ENCODE measurements at places on chromosomes 1 and 21. TPM values are rescaled to one million over a fixed set of nuclear protein-coding genes. Genes with fewer than 3 reads are reported as not detected.

Gene SLAMF7
- total RNA-seq = not detected

Gene MGST3
- 174 TPM for total RNA-seq

Gene PGLYRP3
- not detected for total RNA-seq

Gene NBPF12
- total RNA-seq = 1.6 TPM

Gene LRRC39
- total RNA-seq = 0.15 TPM

Gene SCMH1
- total RNA-seq = 15.8 TPM

Gene PTCH2
- total RNA-seq = under 0.01 TPM

Gene F13B
- not detected for total RNA-seq

Gene SLFNL1
- under 0.01 TPM for total RNA-seq

Gene SLC22A15
- 0.30 TPM for total RNA-seq

Gene CELA3A
- not detected for total RNA-seq

Gene INSRR
- not detected for total RNA-seq

Gene AKIRIN1
- total RNA-seq = 28.2 TPM

Gene PLPPR4
- total RNA-seq = under 0.01 TPM

Gene RGSL1
- not detected for total RNA-seq

Gene BMP8B
- not detected for total RNA-seq

Gene PTPN7
- total RNA-seq = not detected

Gene ITLN1
- not detected for total RNA-seq

Gene DPYD
- total RNA-seq = 15.6 TPM

Gene PCBP3
- total RNA-seq = 5.2 TPM

Gene EDARADD
- not detected for total RNA-seq

Gene OR4F29
- total RNA-seq = not detected

Gene MYOM3
- total RNA-seq = not detected

Gene GNAT2
- 0.30 TPM for total RNA-seq

Gene PTGFR
- 7.0 TPM for total RNA-seq

Gene GOLT1A
- not detected for total RNA-seq

Gene IVL
- not detected for total RNA-seq

Gene ADORA1
- under 0.01 TPM for total RNA-seq

Gene CD1B
- total RNA-seq = not detected

Gene CPLANE2
- total RNA-seq = 31.6 TPM

Gene TSTD1
- 4.6 TPM for total RNA-seq

Gene SH3BGR
- total RNA-seq = 1.3 TPM

Gene GUCA2B
- total RNA-seq = not detected

Gene PGLYRP4
- total RNA-seq = not detected

Gene ADGRB2
- total RNA-seq = 5.9 TPM

Gene PLA2G2A
- not detected for total RNA-seq

Gene FAM72C
- 3.4 TPM for total RNA-seq

Gene ANKRD34A
- total RNA-seq = 0.59 TPM

Gene NBPF4
- not detected for total RNA-seq

Gene LDLRAP1
- 9.7 TPM for total RNA-seq

Gene CFAP141
- total RNA-seq = not detected

Gene LAMC1
- 101 TPM for total RNA-seq

Gene HJV
- not detected for total RNA-seq

Gene VANGL2
- total RNA-seq = 1.0 TPM

Gene LDLRAD1
- total RNA-seq = not detected

Gene TSNAX
- total RNA-seq = 21.5 TPM

Gene STUM
- total RNA-seq = not detected

Gene PCP4
- total RNA-seq = not detected

Gene CLDN17
- not detected for total RNA-seq

Gene TMEM82
- not detected for total RNA-seq

Gene FCRL5
- total RNA-seq = not detected

Gene CFAP57
- 0.15 TPM for total RNA-seq

Gene FCRL3
- total RNA-seq = not detected

Gene LENEP
- total RNA-seq = not detected

Gene SLC35F3
- not detected for total RNA-seq

Gene RIPPLY3
- not detected for total RNA-seq
